Right cardiac atrium (tissue), 5 donors: ENCODE measurements at places on chromosomes 13 and 19. TPM values are rescaled to one million over a fixed set of nuclear protein-coding genes. Genes with fewer than 3 reads are reported as not detected.

KLK5 gene
- not detected for total RNA-seq

GGACT gene
- 2.2 TPM for total RNA-seq

ARL11 gene
- 0.82 TPM for total RNA-seq

KIR3DL1 gene
- not detected for total RNA-seq

ZMYM5 gene
- total RNA-seq: 12.7 TPM

ARHGEF18 gene
- total RNA-seq: 11.5 TPM

FAM216B gene
- 16.4 TPM for total RNA-seq

ATXN8OS gene
- not detected for total RNA-seq
